ENCODE measurements at places on chromosomes 7 and 10.

- DNase-seq: peak; percentile 60
Measured at GRCh38 chr10:112950714-112951358, 789 bp downstream of the TCF7L2 start.

DNA sequence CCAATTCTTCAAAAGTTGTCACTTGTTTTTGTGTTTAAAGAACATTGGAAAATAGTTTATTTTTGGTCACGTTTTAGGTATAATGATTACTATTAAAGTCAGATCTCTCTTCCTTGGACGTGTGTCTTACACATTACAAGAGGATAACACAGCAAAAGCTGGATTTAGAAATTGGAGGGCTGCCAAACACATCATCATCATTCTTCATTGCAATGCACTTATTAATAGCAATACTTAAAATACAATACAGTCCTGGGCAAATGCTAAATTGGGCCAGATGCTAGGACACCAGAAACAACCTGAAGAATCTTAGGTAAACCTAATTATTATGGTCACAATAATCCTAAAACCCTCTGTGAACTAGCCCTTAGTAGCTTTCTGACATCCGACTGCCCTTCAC lies 303.6 kb downstream of the DGKB start:
- DNase-seq: no peak

- no peak for DNase-seq
Measured at GRCh38 chr7:50296799-50297198, 7.7 kb upstream of the IKZF1 start.

- no peak for DNase-seq
Measured at GRCh38 chr10:31404640-31405039, 85.6 kb downstream of the ZEB1 start.

Measured in dermis blood vessel endothelial cell (primary cell).